Activated CD8-positive, alpha-beta memory T cell treated with anti-CD3 and anti-CD28 coated beads, Interleukin-2, amount 50 U/mL, for 48 hours (primary cell): ENCODE measurements at places on chromosomes 6 and 20.

DNA sequence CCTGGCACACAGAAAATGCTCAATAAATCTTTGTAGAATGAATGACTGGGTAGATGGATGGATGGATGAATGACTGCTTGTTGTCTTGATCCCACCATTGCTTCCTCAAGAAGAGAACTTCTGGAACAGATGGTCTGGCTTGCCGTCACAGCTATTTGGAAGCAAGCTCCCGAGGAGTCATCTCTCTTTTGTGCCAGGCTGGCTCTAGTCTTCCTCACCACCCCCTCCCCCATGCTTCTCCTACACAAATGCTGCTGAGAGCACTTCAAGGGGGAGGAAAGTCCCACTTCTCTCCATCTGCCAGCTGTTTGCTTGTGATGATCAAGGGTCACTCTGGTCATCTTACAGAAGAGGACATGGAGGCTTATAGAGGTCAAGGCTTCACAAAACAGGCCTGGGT, 11.6 kb upstream of the KCNG1 start:
- no peak for DNase-seq

GRCh38 chr20:4162766-4163165, 147.4 kb upstream of the RNF24 start:
- DNase-seq = no peak

DNA sequence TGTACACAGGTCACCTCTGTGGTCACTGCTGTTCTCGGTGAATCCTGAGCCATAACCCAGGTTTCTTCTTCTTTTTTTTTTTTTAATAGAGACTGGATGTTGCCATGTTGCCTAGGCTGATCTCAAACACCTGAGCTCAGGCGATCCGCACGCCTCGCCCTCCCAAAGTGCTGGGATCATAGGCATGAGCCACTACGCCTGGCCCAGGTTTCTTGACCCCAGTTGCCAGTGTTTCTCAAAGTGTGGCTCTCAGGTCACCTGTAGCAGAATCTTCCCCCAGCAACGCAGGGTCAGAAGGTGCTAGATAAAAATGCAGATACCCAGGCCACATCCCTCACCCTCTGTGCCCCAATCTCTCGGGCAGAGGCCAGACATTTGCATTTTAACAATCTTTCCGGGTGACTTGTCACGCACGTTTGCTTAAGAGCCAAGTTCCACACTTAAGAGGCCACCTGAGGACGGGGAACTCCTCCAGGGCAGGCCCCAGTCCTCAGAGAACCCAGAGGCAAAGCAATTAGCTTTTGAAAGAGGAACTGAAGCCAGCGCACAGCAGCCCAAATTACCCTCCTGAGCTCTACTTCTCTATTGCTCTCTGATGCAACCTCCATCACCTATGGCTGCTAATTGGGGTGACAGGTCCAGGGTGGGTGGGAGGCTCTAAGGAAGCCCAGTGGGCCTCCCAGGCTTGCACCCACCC, 81.8 kb downstream of the NFATC2 start:
- no peak for DNase-seq

DNA sequence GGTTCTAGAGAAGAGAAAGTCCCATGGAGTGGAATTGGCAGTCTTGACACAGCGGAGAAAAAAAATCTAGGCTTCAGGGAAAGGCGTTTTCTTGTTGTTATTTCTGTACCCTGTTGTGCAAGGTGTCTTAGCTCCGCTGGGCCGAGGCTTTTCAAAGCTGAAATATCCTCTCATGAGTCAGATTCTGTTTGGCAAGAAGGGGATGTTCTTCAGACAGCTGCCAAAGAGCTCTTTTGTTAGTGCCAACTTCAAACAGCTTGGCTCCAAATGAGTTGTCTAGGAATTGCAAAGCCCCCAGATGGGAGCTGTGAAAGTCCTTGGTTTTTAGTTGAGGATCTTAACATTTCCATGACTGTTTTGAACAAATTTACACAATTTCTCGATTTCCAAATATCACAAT, 45.6 kb downstream of the LRRN4 start:
- no peak for DNase-seq

DNA sequence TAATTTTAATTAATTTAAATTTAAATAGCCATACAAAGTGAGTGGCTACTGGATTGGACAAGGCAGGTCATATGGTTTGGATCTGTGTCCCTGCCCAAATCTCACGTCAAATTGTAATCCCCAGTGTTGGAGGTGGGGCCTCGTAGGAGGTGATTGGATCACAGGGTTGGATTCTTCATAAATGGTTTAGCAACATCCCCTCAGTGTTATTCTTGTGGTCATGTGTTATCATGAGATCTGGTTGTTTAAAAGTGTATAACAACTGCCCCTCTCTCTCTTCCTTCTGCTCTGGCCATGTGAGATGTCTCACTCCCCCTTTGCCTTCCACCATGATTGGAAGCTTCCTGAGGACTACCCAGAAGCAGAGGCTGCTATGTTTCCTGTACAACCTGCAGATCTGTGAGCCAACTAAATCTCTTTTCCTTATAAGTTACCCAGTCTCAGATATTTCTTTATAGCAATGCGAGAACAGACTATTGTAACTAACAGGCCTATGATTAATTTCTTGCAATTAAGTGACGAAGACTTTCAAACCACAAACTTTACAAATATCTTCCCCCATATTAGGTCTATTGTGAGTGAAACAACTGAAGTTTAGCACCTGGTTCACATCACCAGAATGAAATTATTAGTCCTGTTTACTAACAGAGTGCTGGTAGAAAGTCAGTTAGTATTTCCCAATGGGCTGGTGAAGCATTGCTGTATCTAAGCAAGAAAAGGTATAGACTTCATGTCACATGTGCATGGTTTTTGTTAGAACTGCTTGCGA, 60.0 kb upstream of the TNFAIP3 start:
- no peak for DNase-seq

DNA sequence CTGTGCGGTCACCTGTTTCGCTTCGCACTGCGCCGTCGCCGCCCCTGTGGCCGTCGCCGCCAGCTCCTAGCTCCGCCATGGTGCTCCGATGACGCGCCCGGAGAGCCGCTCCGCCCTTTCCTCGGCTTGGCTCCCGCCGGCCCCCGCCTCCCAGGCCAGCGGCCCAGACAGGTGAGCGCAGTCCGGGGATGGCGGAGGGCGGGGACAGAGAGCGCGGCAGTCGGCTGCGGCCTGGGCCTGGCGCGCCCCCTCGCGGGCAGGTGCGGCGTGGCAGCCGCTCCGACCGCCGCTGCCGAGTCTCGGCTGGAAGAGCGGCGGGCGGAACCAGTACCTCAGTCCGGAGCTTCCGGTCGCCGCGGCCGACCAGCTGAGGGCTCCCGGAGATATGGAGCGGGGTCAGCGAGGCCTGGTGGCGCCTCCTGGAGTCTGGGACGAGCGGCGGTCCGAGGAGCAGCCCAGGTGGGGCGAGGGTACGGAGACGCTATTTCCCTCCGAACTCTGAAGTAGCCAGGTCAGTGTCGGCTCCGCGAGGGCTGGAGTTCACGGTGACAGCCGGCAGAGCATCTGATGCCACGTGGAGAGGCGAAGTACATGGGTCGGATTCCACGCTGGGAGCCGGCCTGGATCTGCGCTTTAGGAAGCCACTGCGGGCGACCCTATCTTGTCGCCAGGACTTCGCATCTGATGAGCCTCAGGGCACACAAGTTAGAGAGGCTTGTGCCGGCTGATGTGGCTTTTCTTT, at the start of gene MAP7:
MAP7 (minus strand) TSS at position 93 of the 742 bp plus-strand sequence; CDS start at position 79, 14 bp downstream.
- DNase-seq = peak; percentile 80

GRCh38 chr6:971981-972640, 279.2 kb upstream of the EXOC2 start:
- DNase-seq = no peak

DNA sequence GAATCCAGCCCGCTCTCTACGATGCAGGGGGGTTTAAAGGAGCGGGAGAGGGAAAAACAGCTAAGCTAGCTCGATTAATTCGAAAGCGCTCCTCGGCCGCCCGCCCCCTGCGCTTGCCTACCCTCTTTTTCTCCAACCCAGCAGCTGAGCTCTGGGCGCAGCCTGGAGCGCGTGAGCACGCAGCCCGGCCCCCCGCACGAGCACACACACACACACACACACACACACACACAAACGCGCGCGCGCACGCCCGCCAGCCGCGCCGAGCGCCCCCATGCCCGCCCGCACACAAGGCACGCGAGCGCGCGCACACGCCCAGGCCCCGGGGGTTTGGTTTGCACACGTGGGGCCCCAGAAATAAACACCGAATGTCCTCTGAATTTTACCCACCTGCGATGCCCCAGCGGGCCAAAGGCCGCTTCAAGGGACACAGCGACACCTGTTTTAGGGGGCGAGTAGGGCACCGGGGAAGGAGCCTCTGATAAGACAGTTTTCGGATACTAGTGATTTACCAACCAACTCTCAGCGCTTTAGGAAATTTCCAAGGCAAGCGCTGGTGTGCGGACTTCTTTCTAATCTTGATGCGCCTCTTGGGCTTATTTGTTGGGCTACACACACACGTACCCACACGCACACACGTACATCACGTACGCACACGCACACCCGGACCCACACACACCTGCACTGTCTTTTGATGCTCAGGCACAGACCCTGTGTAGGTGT, 802 bp upstream of the NRN1 start:
- DNase-seq = peak; percentile 70

- peak; percentile 88 for DNase-seq
These were observed 124.6 kb upstream of the BTN3A2 start for GRCh38 chr6:26240157-26241032.

DNA sequence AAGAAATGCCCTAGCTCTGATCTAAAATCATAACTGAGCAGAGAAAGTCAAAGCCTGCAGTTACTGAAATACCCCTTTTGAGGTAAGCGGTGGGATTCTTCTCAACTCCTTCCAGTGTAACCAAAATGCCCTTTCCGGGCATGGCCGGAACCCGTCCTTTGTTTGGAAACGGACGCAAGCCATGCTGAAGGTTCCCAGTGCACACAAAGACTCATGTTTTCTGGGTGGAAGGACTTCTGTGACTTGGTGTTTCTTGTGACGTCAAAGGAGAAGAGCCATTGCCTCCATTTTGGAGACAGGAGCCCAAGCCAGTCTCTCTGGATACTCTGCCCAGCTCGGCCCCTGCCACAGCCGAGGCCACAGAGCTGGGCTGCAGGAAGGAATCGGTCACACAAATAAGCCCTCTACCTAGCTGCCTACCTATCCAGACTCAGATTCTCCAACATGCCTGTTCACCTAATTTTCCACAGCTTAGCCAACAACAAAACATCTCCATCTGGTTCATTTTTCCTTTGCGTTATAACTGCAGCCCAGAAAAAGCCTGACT, 182.8 kb downstream of the TBXT start:
- no peak for DNase-seq

DNA sequence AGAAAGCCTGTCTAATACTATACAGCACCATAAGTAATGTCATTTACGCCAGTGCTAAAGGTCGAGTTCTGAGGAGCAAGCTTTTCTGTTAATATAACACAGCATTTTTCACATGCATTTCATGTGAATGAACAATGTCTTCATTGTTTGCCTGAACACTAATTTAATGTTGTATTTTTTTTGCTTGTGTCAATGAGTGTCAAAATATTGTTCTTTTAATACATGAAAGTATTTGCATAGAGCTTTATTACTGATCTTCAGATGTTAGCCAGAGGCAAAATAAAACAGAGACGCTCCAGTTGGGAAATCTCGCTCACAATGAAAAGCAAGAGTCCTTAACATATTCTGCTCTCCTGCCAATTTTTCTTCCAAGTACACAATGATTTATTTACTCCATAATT, 151.8 kb downstream of the FOXC1 start:
- no peak for DNase-seq

GRCh38 chr6:19736066-19736465, 101.1 kb upstream of the ID4 start:
- DNase-seq = no peak

GRCh38 chr6:156269751-156270369, 507.3 kb upstream of the ARID1B start:
- no peak for DNase-seq

DNA sequence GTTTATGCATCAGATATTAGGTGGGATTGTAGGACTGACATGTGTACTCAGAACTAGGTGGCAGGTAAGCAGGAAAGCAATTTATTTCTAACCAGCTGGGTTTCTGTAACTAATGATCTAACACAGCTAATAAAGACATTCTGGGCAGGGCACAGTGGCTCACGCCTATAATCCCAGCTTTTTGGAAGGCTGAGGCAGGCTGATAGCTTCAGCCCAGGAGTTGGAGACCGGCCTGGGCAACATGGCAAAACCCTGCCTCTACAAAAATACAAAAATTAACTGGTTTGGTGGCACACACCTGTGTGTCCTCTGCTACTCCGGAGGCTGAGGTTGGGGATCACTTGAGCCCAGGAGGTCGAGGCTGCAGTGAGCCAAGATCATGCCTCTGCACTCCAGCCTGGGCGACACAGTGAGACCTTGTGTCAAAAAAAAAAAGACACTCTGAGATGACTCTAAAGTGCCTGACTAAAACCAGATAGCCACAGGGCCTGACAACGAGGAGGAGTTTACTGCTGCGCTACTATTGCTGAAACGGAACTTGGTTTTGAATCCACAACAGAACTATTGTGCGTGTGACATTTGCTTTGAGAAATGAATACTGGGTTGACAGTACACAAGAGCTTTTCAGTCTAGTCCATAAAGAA, 29.2 kb upstream of the CEP85L start:
- DNase-seq = no peak

- DNase-seq = no peak
These were observed 185.4 kb upstream of the VGLL2 start for GRCh38 chr6:117079951-117080350.

DNA sequence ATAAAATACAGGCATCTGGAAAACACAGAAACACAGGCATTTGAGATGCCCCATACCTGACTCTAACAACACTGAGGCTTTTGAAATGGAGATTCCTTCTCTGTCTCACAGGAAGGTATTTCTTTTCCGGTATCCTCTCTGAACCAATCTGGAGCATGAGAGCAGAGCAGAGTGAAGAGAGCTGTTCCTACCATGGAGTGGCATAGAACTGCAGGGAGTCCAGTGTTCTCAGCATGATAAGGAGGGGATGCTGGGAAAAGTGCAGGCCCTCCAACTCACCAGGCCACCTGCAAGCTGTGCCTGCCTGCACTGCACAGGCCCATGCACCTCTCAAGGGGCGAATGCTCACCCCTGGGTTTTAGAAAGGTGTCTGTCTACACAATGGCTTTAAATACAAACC, 89.2 kb downstream of the FOXA2 start:
- DNase-seq = no peak

- DNase-seq = no peak
These were observed 156.1 kb downstream of the ZFP64 start for GRCh38 chr20:52035498-52035897.

DNA sequence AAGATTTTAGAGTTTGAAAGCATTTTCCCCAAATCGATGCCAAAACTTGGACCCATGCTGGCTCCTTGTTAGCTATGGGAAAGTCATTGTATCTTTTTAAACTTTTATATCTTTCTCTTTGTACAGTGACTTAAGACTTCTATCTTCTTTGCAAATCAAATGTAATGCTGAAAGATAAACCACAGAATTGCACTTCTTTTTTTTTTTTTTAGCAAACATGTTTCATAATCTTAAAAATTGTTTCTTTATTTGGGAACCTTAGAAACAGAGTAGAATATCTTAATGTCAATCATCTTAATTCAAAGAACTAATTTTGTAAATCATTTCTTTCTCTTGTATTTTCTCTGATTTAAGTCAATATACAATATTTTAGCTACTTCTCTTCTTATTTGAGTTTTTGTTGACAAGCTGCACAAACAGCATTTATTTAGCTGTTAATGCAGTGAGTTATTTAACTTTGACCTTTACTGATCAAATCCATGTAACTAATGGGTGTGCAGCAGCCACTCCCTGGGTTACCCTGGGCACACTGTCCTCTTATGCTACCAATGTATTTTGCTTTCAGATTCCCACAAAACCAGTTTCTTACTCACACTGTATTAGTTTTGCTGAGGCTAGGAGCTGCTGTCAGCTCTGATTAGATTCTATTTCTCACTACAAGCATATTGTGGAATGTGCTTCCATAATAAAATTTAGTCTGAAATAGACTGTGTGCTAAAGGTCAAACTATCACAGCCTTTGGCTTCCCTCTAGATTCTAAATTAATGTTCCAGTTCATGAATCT, 279.6 kb downstream of the ADGB start:
- no peak for DNase-seq
